Stimulated activated CD4-positive, alpha-beta T cell treated with anti-CD3 and anti-CD28 coated beads, Interleukin-1b, Interleukin-23, amount 100 ng/mL, for 1 hour (primary cell): ENCODE measurements at places on chromosomes 13 and 19.

GRCh38 chr13:32124743-32125142, 93.2 kb downstream of the FRY start:
- no peak for DNase-seq

DNA sequence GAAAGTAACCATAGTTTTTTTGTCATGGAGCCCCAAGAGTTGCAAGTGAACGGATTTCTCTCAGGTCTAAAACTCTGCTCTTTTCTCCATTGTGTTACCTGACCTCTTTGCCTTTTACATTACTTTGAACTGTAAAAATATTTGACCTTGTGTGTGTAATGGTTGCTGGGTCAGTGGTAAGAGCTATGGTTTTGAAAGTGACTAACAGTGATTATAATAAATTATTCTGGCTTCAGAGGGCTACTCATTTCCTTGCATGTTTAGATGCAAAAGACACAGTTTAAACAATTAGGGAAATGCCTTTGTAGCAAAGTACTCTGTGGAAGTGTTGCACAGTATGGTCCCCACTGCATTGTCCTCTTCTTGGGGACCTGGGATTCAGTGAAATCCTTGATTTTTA, 29.3 kb upstream of the PSG8 start:
- no peak for DNase-seq

DNA sequence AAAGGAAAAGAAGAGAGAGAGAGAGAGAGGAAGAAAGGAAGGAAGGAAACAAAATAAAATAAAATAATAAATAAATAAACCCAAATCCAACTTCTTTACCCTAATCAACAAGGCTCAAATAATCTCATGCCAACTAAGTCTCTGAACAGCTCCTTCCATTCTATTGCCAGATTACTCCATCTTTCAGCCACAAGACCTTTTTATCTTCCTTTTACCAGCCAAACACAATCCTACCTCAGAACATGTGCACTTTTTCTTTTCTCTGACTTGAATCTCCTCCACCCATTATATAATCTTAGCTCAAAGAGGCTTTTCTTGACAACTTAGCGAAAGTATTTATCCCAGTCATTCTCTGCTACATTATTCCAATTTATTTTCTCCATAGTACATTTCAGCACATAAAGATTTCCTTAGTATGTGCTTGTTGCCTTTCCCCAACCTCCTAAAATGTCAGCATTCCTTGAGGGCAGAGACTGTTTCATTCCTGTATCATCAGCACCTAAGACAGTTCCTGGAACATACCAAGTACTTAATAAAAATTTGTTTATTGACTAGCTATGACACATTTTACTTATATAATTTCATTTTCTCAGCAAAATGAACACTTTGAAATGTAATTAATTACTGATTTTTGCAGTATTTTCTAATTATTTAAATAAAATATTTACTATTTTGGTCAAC, 33.5 kb upstream of the USPL1 start:
- DNase-seq = no peak

DNA sequence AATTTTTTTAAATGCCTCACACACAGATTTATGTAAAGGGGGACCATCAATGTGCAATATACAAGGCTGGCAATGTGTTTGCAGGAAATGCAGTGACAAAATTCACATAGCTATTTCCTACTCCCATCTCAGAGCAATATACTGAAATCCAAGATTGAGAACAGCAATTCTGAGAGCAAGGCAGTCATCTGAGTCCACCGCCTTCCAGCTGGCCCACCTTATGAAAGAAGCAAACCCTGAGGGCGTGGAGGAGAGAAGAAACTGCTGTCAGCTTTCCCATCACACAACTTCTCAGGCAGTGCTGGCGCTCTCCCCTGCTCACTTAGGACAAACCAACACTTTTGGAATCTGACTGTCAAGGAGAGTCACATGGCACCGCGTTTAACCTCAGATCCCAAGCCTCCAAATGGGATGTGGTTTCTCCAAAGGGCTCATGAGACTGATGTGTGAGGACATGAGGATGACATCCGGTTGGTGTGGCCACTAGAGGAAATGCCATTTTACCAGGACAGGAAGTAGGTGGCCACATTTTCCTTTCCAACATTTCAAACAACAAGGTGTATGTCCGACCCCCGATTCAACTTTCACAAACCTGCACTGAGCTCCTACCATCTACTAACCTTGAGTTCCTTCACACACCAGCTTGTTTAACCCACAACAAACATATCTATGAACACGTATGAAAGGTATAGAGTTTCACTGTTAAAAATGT, 3.7 kb upstream of the DOCK9 start:
- DNase-seq = no peak

DNA sequence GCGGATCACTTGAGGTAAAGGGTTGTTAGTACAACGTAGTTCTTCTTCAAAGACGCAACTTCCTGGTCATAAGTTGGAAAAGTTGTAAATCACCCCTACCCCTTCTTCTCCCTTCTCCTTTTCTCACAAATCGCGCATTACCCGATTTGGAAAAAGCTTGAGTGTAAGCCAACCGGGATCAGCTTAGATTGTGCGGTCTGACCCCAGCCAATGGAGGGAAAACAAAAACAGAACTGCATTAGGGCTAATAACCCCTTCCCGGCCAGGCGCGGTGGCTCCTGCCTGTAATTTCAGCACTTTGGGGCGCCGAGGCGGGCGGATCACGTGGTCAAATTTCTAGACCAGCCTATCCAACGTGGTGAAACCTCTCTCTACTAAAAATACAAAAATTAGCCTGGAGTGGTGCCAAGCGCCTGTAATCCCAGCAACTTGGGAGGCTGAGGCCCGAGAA, 806 bp downstream of the ZNF90 start:
- DNase-seq = no peak

- no peak for DNase-seq
Observed at GRCh38 chr19:46160233-46160775, 12.3 kb downstream of the IGFL2 start.

- peak; percentile 57 for DNase-seq
Observed at GRCh38 chr19:41753936-41754529, 1.3 kb upstream of the CEACAM6 start.

DNA sequence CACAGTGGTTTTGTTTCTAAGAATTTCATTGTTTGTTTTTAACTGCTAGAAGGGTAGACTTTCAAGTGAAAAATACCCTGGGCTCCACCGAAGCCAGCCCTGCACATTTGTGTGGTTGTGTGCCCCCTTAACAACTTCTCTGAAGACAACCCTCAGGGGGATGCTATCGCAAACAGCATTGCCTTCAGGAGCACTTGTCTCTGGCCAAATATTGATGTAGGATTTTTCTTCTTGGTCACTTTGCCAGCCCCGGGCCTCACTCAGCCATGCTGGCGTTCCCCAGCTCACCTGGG, 69.2 kb upstream of the SERP2 start:
- no peak for DNase-seq

DNA sequence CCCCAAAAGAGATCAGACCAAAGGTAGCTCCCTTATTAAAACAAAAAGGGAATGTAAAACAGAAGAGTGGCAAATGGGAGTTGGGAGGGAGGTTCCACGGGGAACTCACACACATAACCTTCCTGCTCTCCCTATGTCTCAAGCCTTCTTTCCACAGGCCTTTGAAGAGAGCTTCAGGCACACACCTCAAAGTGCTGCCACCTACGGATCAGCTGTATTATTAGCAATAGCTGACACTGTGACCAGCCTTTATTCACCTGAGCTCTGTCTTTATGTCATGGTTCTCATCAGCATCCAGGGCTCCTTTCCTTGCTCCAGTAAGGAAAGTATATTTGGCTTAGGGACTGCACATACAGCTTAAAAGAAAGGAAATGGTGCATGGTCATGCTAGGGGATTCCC, 11.3 kb downstream of the ZNF571 start:
- no peak for DNase-seq

GRCh38 chr19:6467384-6467783, 3.3 kb downstream of the CRB3 start:
- no peak for DNase-seq

DNA sequence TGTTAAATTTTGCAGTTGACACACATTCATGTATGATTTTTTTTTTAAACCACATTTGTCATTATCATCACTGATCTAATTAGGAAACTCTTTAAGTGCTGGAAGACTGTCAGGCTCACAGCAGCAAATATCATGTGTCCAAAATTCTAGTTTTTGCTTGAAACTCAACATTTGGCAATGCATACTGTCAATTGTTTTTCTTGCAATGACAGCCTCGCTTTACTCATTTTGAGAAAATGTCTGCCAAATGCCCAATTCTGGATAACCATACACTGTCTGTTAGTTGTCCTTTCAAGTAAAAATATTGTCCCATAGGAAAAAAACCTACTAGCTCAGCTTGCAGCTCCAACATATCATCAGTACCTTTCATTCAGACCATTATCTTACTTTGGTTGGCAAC, 523.9 kb upstream of the ARGLU1 start:
- no peak for DNase-seq

GRCh38 chr19:12364391-12365235, 870 bp downstream of the ZNF442 start:
- DNase-seq = no peak
